ENCODE measurements at places on chromosomes 5 and 9.

DNA sequence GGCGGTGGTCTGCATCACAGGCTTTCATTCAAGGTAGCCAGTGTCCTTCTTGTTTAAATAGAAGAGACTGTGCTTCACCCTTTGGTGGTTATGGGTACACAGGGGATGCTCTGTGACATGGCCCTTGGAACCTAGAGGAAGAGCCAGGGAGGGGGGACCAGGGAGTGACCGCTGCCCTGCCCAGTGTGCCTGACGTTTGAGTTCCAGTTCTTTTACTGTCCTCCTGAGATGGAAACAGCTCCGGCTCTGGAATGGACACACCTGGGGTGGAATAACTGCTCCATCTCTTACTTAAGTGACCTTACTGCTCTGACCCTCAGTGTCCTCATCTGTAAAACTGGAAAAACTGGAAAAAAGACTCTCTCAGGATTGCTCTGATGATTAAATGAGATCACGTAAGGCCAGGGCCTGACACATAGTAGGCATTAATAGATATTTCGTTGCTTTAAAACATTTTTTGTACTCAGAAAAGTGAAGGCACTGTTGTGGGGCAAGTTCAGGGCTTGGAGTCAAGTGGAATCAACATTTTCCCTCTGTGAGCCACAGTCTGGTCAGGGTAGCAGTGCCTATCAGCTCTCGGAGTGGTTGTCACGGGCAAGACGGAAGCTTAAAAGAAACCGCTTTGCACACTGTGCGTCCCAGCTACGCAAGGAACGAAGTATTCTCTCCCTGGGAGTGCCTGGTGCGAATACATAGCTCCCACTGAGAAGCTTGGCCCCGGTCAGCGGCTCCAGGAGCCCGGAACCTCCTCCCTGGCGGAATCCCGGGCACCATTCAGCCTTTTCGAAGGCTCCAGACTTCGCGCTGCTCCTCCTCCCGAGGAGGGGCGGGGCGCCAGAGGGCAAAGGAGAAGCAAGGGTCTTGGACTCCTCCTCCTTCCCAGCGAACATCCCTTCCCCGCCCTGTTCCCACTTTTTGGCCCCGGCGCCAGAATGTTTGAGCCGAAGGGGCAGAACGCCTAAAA lies 5.8 kb downstream of the POU4F3 start:
- DNase-seq = no peak

- no peak for DNase-seq
Measured at GRCh38 chr5:99176186-99176585, 247.4 kb upstream of the CHD1 start.

DNA sequence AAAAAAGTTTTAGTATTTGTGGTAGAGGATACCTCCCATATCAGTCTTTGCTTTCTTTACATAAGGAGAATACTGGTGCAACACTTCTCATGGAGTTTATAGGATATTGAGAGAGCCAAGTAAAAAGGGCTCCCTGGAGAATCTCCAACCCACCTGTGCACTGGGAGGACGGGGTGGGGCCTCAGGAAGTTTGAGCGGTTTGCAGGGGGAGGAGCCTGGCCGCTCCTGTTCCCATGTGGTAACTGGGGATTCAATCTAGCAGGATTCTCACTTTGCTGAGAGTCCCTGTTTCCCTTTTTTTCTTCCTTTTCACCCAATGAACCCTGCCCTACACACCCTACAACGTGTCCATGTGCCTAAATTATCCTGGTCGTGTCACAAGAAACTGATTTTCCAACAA lies 82.8 kb downstream of the APTX start:
- DNase-seq = no peak

DNA sequence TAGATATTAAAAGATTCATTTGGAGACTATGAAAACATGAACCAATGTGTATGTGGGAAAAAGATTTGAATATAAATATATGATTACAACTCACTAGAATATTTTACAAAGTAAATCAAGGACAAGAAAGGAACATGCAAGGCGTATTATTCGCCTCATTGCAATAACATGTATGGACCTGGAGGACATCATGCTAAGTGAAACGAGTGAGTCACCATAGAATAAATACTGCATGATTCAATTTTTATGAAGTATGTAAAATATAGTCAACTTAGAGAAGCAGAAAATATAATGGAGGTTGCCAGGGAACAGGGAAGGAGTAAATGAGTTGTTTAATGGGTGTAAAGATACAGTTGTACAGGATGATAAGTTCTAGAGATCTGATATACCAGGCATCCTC lies 4.9 kb downstream of the TXNDC8 start:
- DNase-seq = no peak

GRCh38 chr5:153542536-153542935 lies 52.1 kb downstream of the GRIA1 start:
- DNase-seq = no peak

GRCh38 chr5:129244478-129244877 lies 149.9 kb downstream of the ISOC1 start:
- no peak for DNase-seq

- DNase-seq = no peak
Measured at GRCh38 chr5:157523976-157524375, 51.6 kb downstream of the ADAM19 start.

DNA sequence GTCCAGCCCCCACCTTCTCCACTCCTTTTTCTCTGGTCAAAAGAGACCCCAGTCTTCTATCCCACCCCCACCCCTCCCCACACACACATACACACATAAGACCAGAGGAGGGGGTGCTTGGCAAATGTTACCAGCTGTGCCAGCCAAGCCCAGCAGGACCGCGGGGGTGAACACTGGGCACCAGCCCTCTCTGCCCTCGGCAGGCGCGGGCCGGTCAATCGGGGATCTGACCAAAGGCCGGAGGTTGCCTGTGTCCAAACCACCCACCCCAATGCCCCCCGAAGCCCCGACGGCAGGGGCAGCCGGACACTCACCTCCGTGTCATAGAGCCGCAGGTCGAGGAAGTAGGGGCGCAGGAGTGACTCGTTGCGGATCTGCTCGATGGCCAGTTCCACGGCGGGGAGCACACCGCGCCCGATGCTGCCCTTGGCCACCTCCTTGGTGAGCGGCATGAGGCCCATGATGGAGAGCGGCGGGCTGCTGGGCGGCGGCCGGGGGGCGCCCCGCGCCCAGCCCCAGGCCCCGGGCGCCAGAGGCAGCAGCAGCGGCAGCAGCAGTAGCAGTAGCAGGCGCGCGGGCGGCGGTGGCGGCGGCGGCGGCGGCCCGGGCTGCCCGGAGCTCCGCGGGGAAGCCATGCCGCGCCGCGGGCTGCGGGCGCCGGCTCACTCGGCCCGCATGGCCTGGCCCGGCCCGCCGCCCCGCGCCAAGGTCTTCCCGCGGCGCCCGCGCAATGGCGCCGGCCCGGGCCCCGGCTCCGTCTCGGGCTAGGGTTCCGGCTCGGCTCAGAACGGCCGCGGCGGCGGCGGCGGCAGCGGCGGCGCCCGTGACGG lies 417 bp downstream of the GABBR2 start:
- DNase-seq = no peak

GRCh38 chr5:71891856-71892255 lies 172.8 kb downstream of the CARTPT start:
- DNase-seq = no peak

DNA sequence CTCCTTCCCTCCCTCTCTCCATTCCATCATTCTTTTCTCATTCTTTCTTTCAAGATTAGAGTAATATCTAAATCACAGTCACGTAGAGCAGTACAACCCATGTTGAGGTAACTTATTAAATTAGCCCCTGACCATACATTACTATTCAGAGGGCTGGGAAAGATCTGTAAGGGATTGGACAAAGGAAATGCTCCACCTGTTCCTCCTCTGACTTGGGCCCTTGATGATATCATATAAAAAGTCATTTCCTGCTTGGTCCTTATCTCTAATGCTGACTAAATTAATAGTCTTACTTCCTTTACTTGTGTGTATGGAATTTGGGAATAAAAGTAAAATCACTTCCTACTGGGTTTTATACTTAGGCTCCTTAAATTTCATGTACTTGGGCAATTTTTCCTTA lies 40.8 kb downstream of the SNX18 start:
- DNase-seq = no peak

DNA sequence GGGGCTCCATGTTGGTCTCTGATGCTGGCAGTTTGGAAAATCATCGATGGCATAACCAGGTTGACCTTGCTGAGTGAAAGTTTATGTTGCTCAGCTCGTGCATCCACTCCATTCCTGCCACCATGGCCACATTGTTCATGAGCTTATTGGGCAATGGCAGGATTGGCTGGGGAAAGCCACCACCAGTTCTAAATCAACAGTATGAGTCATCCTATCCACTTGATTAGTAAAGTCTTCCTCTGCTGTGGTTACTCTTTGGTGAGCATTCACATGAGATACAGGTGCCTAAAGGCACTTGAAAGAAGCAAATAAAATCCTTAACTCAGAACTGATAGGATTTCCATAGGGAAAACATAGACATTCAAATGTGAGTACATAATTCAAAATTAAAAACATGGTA lies 131.8 kb upstream of the FBN2 start:
- DNase-seq = no peak

- DNase-seq = no peak
Measured at GRCh38 chr5:14108170-14108996, 34.8 kb upstream of the TRIO start.

DNA sequence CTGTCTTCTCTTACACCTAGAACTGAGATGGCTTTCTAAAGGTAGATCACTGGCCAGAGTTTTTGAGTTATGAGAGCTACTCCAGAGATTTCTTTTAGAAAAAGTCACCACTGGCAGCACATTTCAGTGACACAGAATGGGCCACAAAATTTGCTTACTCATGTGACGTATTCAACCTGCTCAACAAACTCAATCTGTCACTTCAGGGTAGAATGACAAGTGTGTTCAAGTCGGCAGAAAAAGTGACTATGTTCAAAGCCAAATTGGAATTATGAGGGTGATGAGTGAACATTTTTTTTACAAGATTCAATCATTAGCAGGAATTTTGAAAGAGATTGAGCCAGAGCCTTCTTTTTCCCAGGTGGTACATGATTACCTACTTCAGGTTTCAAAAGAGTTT lies 46.5 kb downstream of the TAF11L14 start:
- no peak for DNase-seq

DNA sequence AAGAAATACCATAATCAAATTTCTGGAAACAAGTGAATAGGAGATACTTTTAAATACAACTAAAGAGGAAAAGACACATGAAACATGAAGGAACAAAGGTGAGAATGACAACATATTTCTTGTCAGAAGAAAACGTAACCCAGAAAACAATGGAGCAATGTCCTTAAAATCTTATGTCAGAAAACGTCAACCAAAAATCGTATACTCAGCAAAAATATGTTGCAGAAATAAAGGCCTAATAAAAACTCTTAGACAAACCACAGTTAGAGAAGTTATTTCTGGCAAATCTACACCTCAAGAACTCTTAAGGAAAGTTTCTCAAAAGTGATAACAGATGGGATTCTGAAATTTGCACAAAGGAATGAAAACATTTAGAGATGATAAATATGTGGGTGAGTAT lies 66.3 kb upstream of the FBXL7 start:
- no peak for DNase-seq

GRCh38 chr5:150000990-150001659 lies 586 bp downstream of the HMGXB3 start:
- DNase-seq = peak; percentile 6

DNA sequence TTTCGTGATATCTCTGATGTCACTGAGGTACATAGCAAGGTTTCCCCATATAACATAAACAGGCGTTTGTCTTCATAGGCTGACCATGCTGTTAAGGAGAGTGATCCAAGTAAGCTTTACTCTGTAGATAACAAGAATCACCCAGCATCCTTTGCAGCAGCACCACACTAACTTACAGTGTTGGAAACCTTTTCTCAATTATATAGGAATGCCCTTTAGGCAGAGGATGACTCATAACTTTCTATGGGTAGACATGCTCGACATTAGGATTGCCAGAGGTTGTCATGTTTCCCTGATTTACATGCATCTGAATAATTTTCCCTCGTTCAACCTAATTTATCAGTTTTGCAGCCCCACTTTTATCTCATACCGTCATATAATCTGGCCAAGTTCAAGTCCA lies 870.0 kb upstream of the CDH9 start:
- no peak for DNase-seq

GRCh38 chr5:45521067-45521466 lies 175.1 kb downstream of the HCN1 start:
- DNase-seq = no peak

DNA sequence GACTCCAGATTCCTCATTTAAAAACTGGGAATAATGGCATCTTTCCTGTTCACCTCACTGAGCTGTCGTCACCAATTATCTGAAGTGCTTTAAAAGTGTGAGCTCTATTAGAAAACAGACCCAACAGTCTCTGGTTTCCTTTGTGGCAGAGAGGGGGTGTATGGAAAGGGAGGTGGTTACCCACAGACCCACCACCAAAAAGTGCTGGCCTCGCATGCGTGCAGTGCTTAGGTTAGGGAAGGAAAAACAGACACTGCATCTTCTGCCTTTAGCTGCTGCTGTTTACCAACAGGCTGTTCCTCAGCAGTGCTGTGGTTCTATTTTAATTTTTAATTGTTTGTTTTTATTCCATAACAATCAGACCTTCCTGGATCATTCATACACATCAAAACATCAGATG lies 249.6 kb downstream of the PIK3R1 start:
- DNase-seq = no peak

DNA sequence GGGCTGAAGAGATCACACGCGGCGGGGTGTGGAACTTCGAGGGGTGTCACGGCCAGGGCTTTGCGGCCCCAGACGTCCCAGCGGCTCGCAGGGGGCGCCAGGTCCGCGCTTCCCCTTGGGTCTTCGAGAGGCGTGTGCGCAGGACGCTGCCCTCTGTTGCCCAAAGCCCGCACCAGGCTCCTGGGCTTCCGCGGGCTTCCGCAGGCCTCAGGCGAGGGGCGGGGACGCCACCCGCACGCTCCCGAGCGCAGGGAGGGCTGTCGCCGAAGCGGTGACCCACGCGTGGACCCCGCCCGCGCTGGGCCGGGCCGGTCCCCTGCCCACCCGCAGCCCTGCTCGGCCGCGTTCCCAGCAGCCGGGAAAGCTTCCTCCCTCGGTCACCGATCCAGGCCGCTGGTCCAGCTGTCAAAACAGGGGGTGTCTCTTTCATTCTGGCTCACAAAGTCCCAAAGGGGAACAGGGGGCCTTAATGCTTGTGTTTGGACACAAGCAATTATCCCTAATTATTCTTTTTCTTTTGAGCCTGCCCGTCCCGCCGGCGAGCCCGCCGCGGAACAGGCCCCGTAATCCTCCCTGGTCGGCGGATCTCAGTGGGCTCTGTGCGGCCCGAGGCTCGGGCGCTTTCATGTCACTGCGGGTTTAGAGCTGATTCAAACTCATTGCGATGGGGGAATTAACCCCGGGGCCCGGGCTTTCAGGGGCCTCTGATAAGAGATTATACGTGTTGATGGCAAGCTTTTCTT lies 60.6 kb downstream of the TMEM174 start:
- DNase-seq = no peak

GRCh38 chr9:109258481-109259302 lies 62.2 kb downstream of the EPB41L4B start:
- no peak for DNase-seq

GRCh38 chr5:11268891-11269290 lies 507.9 kb upstream of the DAP start:
- DNase-seq = no peak
